Neural crest cell (in vitro differentiated cells): ENCODE measurements at places on chromosomes 16 and 17. TPM values are rescaled to one million over a fixed set of nuclear protein-coding genes. Genes with fewer than 3 reads are reported as not detected.
A peak's percentile ranks its signal among the peaks of the same experiment; 100 is the strongest.

DNA sequence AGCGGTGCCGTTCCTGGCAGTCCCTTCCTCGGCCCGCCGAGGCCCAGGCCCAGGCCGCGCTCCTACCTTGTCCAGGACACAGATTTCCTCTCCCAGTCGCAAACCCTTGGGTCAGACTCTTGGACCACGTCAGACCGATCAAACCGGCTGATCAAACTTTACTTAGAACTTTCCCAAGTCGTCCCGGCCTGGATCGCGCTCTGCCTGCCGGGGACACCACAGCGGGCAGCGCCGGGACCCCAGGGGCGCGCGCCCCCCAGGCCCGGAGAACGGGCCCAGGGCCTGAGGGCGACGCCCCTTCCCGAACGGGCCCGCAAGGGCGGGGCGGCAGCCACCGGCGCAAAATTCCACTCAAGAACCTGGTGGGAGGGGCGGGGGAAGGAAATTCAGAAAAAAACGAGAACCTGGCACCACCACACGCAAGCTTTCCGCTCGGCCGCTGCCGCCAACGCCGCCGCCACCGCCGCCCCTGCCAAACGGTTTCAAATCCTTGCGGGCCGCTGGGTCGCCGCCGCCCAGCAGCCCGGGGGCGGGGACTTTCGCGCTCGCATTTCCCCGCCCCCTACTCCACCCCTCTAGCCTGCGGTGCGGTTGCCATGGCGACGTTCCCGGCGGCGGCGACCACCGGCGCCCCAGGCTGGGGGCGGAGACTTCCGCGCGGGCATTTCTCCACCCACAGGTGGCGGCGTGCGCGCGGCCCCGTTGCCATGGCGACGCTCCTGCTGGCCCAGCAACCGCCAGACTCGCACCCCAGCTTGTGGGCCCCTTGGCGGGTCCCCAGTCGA lies at the start of gene CEP112:
TSS of gene CEP112 (minus strand) at position 541 of the 785 bp plus-strand sequence.
- DNase-seq: peak; percentile 90

DNA sequence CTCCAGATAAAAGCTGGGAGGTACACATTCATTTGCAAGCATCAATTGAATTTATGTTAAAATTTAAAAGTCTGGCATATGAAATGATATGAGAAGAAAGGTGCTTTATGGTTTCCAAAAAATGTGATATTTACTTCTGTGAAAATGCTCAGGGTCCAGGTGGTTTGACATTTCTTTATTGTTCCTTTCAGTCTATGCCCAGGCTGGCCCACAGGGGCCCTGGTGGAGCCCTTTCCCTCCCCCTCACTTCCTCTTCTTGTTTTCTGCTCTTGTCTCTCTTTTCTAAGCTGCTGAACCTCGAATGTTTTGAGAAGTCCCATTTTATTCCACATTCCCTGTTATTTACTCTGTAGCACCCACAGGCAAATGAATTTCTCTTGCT lies 127.8 kb downstream of the HS3ST3B1 start:
- no peak for DNase-seq

DNA sequence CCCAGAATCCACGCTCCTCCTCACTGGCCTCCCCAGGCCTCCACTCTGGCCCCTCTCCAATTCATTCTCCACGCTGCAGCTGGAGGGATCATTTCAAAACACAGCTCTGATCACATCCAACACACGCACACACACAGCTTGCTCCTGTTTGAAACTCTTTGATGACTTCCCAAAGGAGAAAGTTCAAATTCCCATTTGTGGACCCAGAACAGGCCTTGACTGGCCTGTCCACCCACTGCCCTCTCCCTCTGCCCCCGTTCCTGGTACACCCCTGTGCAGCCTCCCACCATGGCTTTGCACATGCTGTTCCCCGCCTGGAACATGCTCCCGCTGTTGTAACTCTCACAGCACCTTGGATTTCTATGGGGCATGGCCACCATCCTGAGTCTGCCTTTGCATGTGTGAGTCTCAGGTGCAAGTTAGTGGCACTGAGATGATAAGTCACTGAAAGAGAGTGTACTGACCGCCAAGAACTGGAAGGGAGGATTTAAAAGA lies 100.0 kb downstream of the GSG1L start:
- DNase-seq: no peak

The SRCAP gene
- total RNA-seq: 94.5 and 100.0 TPM in 2 replicates

The NAGS gene
- total RNA-seq: 0.93 and 1.1 TPM in 2 replicates

- no peak for DNase-seq
Measured at GRCh38 chr17:35449371-35449931, 885 bp upstream of the SLFN13 start.

DNA sequence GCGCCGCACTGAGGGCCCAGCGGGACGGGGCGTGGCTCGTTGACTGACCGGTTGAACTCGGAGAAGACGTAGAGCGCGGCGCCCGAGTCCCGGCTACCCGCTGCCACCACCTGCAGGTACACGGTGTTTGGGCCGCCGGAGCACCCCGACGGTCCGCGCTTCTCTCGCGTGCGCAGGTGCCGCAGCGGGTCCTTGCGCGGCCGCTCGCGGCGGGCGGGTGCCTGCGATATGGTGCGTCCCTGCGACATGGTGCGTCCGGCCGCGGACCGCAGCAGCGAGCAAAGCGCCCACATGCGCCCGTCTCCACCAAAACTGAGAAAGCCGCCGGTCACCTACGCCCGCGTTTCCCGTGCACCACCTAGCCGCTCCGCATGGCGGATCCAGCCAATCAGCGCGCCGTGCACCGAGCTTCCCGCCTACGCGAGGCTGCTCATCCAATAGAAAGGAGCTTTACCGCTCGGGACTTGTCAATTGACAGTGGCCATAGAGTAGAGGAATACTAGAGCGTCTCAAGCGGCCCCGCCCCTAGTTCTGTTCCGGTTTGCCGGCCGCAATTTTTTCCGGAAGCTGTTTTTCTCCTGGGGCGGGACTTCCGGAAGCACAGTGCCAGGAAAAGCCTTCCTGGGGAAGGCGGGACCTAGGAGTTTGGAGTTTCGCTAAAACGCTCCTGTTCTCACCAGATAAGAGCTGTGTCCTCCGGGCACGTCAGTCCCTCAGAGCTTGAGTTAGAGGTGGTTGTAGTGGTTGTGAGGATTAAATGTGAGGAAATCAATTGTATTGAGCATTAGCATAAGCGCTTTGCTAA lies at the start of gene ELAC2:
TSS of gene ELAC2 (minus strand) at position 373 of the 805 bp plus-strand sequence. CDS start at position 293, 80 bp downstream.
- DNase-seq: peak; percentile 91

GRCh38 chr16:19166500-19166899 lies 1.5 kb upstream of the SYT17 start:
- no peak for DNase-seq

- no peak for DNase-seq
Measured at GRCh38 chr16:53752560-53752959, 48.6 kb downstream of the FTO start.

GRCh38 chr17:78645421-78646295 lies 68.5 kb upstream of the DNAH17 start:
- DNase-seq: no peak

DNA sequence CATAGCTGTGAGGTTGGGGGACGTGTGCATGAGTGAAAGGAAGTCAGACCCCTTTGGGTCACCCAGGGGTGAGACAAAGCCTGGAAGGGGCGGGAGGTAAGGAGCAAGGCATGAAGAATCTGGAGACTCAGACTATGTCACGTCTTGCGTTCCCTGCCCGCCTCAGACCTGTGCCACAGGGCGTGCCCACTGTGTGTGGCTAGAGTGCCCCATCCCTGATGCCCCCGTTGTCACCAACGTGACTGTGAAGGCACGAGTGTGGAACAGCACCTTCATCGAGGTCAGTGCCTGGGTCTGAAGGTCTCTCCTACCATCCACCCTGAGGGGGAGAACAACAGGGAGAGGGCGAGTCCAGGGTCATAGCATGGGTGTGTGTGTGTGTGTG lies 15.1 kb upstream of the PDK2 start:
- no peak for DNase-seq

DNA sequence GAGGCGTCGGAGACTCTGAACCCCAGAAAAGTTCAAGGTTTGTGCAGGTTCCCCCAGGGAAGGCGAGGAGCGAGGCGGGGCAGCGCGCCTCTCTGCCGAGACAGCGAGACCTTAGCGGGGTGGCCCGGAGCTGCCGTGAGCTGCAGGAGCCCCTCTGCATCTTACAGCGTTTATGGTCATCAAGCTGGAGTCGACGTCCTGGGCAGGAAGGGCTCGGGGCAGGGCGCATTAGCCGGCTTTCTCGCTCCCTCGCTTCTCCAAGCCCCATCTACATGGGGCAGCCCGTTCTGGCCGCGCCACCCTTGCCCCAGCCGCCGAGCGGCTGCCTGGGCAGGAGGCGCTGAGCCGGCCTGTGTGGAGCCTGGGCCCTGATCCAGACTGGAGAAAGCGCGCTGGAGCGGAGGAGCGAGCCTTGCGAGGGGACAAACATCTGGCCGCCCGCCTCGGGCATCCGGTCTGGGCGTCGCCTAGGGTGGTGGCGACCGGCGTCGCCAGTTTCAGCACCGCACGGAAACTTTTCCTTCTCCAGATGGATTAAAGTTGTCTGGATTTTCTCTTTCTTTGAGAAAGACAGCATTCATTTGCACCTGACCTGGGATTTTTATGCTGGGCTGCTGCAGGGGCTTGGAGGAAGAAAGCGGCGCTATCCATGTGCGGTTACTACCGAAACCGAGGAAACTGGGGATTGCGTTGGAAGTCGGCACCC lies 750 bp downstream of the TMEM132E start:
- DNase-seq: no peak

The INTS2 gene
- 25.4 and 25.9 TPM in 2 replicates for total RNA-seq

- DNase-seq: no peak
Measured at GRCh38 chr17:69326377-69327059, 415 bp downstream of the ABCA5 start.

- DNase-seq: no peak
Measured at GRCh38 chr16:5323284-5324141, 225.9 kb upstream of the EEF2KMT start.

The LGALS9B gene
- not detected in 2 replicates for total RNA-seq

GRCh38 chr16:10547708-10548107 lies 32.7 kb downstream of the EMP2 start:
- DNase-seq: no peak

The PDF gene
- 19.4 and 20.1 TPM in 2 replicates for total RNA-seq

DNA sequence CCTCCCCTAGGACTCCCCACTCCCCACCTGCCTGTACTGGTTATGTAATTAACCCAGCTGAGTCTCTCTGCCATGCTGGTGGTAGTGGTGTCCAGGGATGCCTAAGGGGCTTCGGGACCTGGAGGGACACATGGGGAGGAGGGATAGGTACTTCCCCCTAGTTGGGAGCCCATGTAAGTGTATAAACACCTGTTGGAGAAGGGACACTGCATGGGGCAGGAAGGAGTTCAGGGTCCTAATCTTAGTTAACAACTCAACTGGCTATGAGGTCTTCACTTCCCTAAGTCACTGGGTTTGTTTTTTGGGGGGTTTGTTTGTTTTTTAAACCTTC lies 1.3 kb downstream of the RASL10B start:
- no peak for DNase-seq

- DNase-seq: peak; percentile 45
Measured at GRCh38 chr17:70168044-70168976, 1.0 kb upstream of the KCNJ2 start.

GRCh38 chr16:17510567-17510966 lies 39.8 kb upstream of the XYLT1 start:
- no peak for DNase-seq

DNA sequence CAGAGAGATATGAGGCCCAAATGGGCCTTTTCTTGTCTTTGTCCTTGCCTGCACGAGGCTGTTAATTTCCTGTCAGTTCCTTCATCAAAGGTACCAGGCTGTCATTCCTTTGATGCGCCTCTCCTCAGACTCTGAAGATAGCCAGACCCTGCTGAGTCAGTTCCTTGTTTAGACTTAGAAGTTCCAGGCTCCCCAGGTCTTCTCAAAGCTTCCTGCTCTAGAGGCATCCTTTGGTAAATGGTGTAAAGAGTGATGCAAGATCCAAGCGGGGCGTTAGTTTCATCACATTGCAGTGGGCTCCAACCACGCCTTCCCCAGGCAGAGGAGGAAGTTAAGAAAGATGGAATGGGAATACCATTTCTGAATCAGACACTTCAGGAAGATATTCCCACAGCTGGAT lies 4.0 kb upstream of the CDH11 start:
- no peak for DNase-seq

DNA sequence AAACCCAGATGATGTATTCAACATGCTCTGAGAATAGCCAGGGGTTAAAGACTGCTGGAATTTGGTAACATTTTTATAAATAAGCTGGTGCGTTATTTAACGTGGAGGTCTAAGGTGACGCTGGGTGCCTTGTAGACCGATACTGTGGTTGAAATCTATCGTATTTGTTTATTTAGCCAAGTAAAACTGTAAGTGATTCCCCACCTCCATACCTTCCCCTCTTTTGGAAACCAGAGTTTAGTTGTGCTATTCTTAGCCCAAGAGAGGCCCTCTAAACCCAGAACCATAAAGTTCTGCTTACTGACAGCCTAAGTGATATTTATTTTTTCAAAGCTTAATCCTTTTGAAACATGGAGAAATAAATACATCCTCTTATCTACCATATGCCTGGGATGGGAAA lies 744.5 kb downstream of the WWOX start:
- no peak for DNase-seq

DNA sequence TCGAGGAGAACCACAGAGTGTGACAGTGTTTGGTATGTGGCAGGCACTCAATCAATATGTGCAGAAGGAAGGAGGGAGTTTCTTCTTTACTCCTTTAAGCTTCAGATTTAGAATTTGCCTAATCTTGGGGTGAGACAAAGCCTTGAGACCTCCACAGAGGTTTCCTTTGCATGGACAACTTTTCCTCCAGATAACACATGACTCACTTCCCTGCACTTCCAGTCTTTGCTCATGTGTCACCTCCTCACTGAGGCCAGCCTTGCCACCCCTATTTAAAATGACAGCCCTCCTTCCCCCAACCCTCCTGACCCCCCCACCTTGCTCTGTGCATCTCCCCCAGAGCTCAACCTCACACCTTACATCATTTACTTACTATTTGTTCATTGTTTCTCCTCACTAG lies 17.4 kb upstream of the NOS2 start:
- DNase-seq: no peak

GRCh38 chr16:65375651-65376050 lies 253.8 kb upstream of the CDH11 start:
- DNase-seq: no peak

DNA sequence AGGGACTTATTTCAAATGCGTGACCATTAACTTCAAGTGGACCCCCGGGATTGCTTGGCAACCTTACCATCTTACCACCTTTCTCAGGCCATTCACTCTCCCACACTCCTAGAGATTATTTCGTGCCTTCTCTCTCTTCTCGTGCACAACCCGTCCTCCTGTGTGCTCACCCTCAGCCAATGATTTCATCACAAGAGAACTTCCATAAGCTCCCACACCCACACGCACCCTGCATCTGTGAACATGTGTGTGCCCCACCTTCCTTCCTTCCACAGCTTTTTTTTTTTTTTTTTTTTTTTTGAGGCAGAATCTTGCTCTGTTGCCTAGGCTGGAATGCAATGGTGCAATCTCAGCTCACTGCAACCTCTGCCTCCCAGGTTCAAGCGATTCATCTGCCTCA lies 27.4 kb upstream of the CDH3 start:
- no peak for DNase-seq

GRCh38 chr16:23944381-23944780 lies 108.6 kb downstream of the PRKCB start:
- DNase-seq: no peak

The SAP30BP gene
- 113 and 123 TPM in 2 replicates for total RNA-seq

The PRSS33 gene
- 0.23 and 0.39 TPM in 2 replicates for total RNA-seq

DNA sequence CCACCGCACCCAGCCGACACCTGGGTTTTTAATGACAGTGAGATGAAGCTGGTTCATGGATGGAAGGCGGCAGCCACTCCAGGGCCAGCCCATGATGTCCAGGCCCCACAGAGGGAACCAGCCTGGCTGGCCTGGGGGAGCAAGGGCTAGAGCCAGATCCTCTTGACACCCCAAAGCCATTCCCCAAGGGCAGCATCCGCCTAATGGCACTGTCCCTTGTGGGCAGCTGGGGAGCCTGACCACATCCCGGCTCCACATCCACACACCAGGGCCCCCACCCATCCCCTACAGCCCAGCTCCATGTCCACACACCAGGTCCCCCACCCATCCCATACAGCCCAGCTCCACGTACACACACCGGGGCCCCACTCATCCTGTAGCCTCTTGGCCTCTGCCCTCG lies 53.3 kb upstream of the ACSF3 start:
- no peak for DNase-seq
